ENCODE measurements at places on chromosomes 16 and 17.
A peak's percentile ranks its signal among the peaks of the same experiment; 100 is the strongest.

DNA sequence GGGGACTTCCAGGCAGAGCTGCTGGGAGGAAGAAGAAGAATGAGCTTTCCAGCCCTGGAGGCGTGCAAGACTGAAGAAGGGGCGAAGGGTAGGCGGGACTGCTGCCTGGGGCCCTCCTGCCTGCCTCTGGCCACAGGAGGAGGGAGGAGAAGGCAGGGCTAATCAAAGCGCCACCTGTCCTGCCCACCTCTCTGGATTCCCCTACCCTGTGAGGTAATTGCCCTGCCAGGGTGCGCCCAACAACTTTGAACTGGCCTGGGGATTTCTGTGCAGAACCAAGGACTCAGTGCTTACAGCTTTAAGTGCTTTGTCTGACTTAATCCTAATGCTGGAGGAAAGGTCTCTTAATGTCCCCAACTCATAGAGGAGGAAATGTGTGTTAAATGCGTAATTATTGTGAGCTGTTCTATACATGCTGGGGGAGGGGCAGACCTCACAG, at the start of gene NOXO1:
Gene NOXO1, minus strand, starts transcription at position 72 of the 439 bp plus-strand sequence. CDS start 290 bp downstream, outside the sequence.
- no peak for DNase-seq

DNA sequence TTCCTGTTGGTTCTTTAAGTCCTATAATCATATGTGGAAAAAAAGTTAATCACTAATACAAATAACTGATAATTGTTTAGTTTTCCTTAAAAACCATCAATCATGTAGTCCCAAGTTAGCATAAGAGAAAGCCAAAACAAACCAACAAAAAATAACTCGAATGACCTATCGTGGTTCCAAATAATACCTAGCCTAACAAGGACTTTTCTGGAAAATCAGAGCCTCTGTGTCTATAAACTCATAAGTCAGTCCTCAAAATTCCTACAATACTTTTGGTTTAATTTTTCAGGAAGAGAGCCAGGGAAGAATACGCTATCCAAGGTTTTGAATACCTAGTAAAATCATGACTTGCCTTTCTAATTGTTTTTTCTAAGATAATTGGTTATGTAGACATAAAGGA, 975.3 kb upstream of the SOX9 start:
- no peak for DNase-seq

- no peak for DNase-seq
Observed at GRCh38 chr16:16063683-16064082, 114.3 kb downstream of the ABCC1 start.

DNA sequence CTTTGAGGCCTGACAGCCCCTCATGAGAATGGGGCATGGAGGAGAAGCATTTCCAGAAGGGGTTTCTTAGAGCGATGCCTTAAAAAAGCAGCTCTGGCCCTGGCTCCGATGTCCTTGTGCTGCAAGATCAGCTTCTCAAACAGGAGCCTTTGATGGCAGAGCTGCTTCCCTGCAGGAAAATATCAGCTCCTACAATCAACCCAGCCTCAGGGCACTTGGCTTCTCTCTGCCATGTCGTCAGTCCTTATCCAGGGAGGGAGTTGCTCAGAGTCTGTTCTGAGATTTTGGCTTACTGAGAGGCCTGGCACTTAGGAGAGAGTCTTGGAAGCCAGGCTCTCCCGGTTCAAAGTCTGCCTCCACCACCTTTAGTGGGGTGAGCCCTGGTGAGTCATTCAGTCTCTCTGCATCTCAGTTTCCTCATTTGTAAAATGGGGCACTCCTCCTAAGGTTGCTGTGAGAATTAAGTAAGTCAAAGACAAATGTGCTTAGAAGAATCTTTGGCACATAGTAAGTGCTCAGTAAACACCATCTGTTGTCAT, 184.4 kb downstream of the HAPSTR1 start:
- no peak for DNase-seq

GRCh38 chr17:2449486-2449885, 48.6 kb upstream of the MNT start:
- DNase-seq, result no peak

DNA sequence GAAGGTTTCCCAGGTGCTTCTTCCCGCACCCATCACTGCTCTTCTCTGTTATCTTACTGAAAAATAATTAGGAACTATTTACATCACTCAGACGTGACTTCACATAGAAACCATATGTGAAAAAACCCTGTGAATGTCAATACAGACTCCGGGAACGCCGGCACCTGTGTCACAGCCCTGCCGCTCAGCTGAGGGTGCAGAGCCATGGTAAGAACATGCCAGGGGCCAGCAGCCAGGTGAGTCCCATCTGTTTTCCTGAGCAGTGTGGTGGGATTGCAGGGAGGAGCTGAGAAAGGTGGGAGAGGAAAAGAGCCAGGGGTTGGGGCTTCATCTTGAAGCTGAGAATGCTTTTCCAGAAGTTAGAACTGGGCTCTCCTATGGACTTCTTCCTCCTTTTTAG, 13.7 kb downstream of the FOXF1 start:
- DNase-seq, result no peak

DNA sequence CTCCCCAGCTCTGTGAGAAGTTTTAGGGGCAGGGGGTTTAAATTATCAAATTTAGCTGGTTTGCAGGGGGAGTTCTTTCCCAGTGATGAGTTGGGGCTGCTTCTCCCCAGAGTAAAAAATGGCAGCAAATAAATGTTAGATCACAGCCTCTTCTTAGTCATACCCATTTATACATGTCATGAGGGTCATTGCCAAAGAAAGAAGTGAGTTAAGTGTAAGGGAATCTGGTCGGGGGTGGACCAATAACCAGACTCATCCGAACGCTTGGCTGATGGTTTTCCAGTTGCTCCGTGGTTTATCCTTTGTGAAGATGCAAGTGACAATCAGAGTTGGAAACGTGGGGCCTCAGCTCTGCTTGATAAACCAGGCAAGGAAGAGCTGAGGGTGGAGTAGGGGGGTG, 87.1 kb downstream of the PLXDC1 start:
- no peak for DNase-seq

DNA sequence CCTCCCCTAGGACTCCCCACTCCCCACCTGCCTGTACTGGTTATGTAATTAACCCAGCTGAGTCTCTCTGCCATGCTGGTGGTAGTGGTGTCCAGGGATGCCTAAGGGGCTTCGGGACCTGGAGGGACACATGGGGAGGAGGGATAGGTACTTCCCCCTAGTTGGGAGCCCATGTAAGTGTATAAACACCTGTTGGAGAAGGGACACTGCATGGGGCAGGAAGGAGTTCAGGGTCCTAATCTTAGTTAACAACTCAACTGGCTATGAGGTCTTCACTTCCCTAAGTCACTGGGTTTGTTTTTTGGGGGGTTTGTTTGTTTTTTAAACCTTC, 1.3 kb downstream of the RASL10B start:
- no peak for DNase-seq

- no peak for DNase-seq
Observed at GRCh38 chr17:77585142-77585860, 373.2 kb upstream of the TNRC6C start.

DNA sequence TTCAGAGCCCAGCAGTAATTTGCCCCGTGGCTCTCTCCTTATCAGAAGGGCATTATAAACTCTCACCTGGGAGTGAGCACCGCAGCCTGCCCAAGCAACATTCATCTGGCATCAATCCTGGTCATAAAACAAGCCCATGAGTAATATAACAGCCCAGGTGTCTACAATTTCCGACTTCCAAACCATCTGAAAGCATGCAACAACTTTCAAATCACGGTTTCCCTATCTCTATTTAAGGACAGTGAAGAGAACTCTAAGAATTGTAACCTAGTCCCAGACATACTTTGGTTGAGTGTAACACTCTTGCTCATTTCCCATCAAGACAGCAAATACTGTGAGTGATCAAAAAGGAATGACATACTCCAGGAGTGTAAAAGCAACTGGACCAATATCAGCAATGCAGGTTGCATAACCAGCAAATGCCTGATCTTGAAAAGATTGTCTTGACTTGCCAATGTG, 487.4 kb upstream of the SOX9 start:
- peak; percentile 84 for DNase-seq

- peak; percentile 98 for DNase-seq
Observed at GRCh38 chr17:8151120-8151640, 1.0 kb downstream of the PER1 start.

- DNase-seq, result peak; percentile 85
Observed at GRCh38 chr17:19470530-19471261, 59.7 kb downstream of the RNF112 start.

DNA sequence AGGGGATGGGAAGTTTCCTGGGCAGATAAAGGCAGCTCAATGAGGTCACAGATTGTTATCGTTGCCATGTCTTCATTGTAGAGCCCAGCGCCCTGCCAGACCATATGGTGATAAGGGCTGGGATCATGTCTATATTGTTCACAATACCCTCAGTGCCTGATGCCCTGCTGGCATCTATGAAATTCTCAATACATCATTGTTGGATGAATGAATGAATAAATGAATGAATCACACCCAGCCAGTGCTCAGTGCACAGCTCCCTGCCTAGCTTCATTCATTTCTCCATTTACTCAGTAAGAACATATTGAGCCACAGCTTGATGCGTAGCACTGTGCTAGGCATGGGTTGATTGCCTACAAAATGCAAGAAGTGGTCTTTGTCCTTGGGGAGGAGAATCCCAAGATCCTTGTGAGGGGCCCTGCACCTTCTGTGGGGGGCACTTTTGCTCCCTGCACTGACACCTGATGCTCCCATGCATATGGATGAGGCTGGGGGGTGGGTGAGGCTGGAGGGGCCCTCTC, 29.7 kb downstream of the MRC2 start:
- no peak for DNase-seq

DNA sequence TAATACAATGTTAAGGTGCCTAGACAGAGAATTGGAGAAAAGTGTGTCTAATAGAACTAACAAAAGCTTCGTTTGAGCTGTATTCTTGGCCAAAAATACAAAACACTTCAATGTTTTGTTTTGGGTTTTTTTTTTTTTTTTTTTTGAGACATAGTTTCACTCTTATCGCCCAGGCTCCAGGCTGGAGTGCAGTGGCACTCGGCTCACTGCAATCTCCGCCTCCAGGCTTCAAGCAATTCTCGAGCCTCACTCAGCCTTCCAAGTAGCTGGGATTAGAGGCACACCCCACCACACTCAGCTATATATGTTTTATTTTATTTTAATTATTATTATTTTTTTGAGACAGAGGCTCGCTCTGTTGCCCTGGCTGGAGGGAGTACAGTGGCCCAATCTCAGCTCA, 38.3 kb upstream of the CARMIL2 start:
- DNase-seq, result no peak

DNA sequence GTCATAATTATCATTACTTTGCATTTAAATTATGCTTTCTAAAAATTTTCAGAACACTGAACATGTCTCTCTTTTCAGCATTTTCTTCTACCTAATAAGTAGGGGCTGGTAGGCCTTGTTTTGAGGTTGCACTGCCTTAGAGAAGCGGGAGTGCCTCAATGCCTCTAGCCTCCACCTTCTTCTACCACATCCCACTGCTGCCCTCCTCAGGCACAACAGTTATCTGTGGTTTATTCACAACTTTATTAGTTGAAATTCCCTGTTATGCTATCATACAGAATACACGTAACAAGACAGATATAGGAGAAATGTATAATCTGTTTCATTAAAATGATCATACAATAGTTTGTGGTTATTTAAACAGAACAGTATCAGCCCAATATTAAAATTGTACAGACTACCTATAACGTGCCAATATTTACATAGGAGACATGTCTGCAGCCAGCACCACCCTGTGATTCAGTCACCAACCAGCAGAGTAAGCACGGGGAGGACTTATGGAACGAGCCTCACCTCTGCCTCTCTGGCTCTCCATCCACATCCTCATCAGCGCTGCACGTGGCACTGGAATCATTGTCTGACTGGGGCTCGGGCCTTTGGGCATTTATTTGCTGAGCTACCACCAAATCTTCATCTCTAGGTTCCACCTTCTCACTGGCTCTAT, 101.2 kb downstream of the TTC19 start:
- no peak for DNase-seq

- DNase-seq, result no peak
Observed at GRCh38 chr16:21145738-21146137, 4.9 kb downstream of the DNAH3 start.

DNA sequence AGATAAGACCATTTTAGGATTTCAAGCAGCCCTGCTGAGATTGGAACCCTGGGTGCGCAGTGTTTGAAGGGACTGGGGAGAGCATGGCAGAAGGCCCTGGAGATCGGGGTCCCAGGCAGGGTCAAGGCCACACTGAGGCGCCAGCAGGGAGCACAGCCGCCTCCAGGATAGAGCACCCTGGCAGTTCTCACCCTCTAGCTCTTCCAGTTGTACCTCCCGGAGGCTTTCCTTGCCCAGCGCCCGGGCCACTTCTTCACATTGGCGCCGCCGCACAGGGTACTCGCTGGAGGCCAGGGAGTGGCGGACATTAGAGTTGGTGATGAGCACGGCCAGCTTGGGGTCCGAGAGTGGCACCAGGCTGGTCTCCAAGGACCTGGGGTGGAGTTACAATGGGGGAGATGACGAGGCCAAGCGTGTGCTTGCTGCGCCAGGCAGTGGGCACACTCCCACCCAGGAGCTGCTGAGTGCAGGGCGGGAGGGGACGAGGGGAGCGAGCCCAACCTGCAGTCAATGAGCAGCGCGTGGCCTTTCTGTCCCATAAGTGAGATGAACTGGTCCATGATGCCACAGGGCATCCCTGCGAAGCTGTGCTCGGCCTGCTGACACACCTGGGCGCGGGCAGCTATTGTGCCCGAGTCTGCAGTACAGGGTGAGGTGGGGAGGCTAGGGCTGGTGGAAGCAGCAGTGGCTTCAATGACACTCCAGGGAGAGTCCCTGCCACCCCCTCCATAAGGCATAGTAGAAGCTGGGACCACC, 2.3 kb downstream of the GALK1 start:
- no peak for DNase-seq

- DNase-seq, result no peak
Observed at GRCh38 chr16:17512636-17513220, 42.0 kb upstream of the XYLT1 start.

GRCh38 chr17:73268582-73269328, 7.1 kb upstream of the CPSF4L start:
- DNase-seq, result no peak

GRCh38 chr17:58533616-58534188, 19.3 kb upstream of the MTMR4 start:
- DNase-seq, result no peak

DNA sequence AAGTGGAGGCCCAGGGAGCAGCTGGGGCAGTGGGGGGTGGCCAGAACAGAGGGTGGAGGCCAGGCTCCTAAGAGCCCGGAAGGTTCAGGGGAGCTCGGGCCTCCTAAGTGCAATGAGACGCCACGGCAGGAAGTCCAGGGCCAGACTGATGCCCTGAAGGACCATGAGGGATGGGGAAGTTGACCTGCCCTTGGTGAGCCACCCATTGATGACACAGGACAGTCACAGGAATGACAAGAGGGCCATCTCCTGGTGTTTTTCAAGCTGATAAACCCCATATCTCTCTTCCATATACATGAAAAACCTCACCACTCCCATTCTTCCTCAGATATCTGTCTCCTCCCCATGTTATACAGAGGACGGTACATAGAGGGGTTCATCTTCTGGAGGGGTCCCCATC, 5.8 kb upstream of the MRPL58 start:
- no peak for DNase-seq
